ENCODE measurements at places on chromosomes 3 and 15. TPM values are rescaled to one million over a fixed set of nuclear protein-coding genes. Genes with fewer than 3 reads are reported as not detected.
A peak's percentile ranks its signal among the peaks of the same experiment; 100 is the strongest.

SCG5 gene
- 17.7 TPM for total RNA-seq

DNA sequence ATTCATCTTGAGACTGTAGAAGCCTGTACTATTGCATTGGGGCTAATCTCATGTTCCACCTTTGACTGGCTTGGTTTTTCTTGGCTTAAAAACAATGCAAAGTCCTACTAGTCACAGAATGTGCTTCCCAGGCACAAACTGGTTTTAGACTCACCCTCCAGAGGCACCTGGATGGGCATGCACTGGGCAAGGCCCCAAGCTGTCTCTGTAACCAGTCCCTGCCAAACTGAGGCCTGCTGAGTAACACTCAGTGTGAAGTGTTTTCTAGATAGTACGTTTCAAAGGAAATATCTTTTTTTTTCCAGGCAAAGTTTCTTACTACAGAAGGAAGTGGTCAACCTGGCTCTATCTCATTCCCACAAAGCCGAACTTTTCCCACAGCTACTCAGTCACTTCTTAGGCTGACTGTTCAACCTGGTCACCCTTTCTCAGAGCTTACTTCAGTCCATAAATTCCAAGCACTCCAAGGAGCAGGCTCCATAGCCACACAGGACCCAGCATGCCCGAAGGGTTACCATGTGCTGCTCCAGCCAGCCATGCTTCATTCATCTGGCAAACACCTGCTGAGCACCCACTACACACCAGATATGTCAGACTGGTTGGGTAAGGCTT, 57.4 kb downstream of the NPTN start:
- no peak for DNase-seq

- peak; percentile 28 for DNase-seq
Observed at GRCh38 chr3:39090922-39091321, 16.5 kb downstream of the GORASP1 start.

ZPLD1 gene
- 0.43 TPM for total RNA-seq

GRCh38 chr3:184155644-184156521, 706 bp downstream of the DVL3 start:
- peak; percentile 37 for DNase-seq

DNA sequence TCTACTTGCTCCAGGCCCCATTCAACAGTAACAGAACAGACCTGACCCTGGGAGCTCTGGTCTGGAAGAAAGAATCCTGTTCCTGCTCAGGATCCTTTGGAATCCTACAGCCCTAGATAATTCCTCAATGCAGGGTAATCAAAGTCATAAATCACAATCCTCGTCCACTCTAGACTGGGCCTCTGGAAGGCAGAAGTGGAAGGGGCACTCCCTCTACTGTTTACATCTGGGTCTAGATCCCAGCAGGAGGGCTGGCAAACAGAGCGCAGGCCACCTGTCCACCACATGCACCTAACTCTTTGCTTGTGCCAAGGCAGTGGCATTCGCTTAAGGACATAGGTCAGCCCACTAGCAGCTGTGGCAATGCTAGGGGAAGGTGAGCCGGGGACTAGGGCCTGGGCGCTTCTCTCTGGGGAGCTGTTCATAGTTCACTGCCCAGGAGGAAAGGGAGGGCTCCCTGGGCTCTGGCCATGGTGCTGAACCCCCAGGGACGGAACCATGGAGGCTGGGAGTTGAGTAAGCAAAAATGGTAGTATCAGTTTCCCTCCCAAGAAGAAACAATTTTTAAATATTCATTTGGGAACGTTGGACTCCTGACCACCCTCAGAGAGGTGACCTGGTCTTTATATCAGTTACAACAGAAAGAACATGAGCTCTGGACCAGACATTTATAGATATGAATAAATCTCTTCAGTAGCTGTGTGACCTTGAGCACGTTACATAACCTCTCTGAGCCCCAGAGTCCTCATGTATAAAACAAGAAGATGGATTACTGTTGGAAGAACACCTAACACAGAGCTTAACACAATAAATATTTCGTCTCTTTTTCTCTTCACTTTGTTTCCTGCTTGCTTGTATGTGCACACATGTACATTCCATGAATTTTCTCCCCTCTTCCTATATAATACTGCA, 90.2 kb downstream of the NTRK3 start:
- no peak for DNase-seq

GRCh38 chr3:195035345-195036202, 235.4 kb downstream of the XXYLT1 start:
- DNase-seq: no peak

SKOR1 gene
- not detected for total RNA-seq

GRCh38 chr15:57662091-57662744, 44.3 kb upstream of the POLR2M start:
- no peak for DNase-seq

GRCh38 chr15:25237291-25237978, 201.4 kb downstream of the UBE3A start:
- DNase-seq: no peak

WNT7A gene
- total RNA-seq: not detected
